ENCODE measurements at places on chromosomes 11 and 22.
A peak's percentile ranks its signal among the peaks of the same experiment; 100 is the strongest.

GRCh38 chr11:1388763-1389102 lies 1.0 kb upstream of the BRSK2 start:
- peak; percentile 16 for DNase-seq

- peak; percentile 71 for DNase-seq
Measured at GRCh38 chr11:28963187-28963586, 855.0 kb downstream of the METTL15 start.

DNA sequence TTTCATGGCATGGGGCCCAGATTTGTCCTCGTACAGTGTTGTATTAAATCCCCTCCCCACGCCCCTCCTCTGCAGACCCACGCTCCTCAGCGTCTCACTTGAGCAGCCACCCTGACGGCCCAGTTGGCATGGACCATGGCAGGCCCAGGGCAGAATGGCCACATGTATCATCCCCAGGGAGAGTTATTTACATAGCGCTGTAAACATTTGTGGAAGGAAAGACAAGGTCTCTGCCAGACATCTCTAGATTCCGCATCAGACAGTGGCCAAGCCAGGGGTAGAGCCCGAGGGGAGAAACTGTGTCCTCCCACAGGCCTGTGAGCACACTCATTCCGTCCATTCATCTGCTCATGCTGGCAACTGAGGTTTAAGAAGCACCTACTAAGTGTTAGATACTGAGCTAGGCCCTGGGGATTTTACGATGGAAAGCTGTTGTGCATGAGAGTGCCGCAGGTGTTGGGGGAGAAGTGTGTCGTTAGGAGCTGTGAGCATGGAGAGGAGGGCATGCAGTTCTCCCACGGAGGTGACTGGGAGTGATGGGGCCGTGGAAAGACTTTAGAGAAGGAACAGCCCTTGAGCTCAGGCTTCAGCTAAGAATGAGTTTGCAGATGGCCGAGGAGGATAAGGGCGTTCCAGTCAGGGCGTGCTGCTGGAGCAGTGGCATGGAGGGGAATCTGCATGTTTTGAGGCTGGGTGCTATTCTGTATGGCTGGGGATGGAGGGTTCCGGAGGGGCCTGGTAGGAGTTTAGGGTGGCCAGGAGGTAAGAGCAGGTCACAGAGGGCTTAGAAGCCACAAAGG lies 94.9 kb downstream of the GRIK4 start:
- no peak for DNase-seq

- peak; percentile 51 for DNase-seq
Measured at GRCh38 chr11:93907901-93908300, 57.5 kb upstream of the VSTM5 start.

DNA sequence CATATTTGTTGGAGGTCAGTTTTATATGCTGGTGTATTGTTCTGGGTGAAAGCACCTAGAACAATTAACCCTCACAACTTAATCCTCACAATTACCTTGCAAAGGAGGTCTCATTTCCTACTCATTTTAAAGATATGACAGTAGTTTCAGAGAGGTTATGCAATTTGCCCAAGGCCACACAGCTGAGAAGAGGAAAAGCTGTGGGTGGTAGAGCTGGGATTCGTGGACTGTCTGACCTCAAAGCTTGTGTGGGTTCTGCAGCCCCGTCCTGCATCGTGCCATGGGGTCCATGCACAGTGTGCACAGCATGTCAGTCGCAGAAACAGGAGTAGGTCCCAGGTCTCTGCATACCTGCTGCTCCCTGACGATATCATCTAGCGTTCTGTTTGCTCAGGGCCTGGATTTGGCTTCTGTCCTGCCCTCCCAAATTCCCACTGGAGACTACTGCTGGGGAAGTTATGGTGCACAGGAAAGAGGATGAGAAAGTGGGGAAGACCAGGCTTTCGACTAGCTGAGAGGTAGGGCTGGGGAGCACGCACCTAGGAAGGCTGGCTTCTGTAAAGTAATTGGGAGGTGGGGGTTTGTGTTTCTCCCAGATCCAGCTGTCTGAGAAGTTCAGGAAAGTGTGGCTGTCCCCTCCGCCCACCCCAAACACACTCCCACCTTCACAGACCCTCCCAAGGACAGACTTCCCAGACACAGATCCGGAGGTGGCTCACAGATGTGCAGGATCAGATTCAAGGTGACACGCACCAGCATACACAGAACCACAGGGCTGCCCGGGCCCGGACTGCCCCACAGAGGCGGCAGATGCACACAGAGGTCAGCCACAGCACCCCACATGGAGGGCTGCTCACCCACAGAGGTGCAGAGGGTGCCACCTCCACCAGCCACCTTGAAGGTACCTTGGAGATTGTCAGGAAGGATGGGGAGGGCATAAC lies 2.0 kb downstream of the BACE1 start:
- no peak for DNase-seq

DNA sequence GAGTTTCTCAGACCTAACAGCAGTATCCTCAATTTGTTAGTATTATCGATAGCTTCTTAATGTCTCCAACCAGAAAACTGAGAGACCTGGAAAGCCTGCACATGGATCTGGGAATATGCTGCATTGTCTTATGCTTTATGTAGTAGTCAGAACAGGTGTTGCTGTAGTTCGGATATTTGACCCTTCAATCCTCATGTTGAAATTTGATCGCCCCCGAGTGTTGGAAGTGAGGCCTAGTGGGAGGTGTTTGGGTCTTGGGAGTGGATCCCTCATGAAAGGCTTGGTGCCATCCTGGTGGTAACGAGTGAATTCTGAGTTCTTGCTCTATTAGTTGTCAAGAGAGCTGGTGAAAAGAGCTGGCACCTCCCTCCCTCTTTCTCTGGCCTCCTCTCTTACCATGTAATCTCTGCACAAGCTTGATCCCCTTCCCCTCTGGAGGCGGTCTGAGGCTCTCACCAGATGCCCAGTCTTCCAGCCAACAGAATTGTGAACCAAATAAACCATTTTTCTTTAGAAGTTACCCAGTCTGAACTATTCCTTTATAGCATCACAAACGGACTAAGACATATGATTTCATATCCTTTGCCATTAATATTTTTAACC lies 227.1 kb downstream of the DDX10 start:
- DNase-seq, result no peak

- no peak for DNase-seq
Measured at GRCh38 chr22:27450448-27450847, 351.1 kb downstream of the MN1 start.

DNA sequence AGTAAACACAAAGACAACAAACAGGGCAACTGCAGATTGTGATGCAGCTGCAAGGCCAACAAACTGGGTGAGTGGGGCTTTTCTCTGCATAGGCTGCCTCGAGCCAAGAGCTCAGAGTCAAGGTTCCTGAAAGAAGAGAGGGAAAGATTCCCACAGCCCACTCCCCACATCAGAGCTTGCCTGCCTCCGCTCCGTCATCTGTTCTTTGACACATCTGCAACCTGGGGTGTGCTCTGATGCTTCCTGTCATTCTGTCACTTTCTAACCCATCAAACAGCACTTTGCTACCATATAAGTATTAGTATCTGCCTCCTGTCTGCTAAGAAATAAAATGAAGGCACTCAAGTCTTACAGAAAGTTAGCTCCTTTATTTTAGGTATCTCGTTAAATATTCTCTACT lies 46.9 kb downstream of the C22orf31 start:
- DNase-seq, result no peak

DNA sequence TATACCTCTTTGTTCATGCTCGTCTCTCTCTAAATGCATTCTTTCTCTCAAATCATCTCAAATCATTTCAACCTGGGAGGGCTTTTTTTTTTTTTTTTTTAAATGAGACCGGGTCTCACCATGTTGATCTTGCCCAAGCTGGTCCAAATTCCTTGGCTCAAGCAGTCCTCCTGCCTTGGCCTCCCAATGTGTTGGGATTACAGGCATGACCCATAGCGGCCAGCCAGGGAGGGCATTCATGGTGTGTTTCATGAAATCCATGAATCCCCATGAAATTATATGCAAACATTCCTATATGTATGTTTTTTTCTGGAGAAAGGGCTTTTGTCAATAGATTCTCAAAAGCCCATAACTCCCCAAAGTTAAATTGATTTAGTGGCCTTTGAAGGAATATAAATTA lies 26.2 kb downstream of the ATG13 start:
- no peak for DNase-seq

DNA sequence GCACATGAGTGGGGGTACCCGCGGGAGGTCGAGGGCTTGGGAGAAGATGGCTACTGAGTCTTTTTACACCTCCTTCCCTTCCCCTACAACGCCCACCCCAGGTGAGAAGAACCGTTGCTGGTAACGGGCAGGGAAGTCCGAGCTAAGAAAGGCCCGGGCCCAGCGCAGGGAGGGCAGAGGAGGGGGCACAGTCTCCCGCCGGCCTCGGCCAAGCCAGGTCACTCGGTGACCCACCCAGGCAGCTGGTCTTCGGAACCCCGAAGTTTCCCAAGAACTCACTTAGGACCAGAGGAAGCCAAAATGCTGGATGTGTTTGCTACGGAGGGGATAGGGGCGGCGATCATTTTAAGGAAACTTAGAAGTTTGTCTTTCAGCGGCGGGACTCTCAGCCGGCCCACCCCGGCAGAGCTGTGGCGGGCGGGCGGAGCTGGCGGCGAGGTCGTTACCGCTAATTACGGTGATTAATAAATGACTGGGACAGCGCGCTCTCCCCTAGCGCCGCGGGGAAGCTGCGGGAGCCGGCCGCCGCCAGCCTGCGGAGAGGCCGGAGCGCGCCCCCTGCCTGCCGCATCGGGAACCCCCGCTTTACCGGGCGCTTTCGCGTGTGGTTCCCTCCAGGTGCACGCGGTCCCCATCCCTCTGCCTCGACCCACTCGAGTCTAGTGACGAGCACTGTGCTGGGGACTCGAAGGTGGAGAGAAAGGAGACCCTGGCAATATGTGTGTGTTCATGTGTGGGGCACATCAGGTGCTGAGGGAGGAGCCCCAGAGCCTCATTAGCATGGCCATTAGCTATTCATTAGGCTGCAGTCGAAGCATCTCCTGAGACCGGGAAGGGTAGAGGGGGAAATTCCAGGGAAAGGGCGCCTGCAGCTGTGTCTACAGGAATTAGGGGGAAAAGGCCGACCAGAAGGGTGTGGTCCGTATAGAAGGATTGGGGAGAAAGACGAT lies 945 bp downstream of the ROBO3 start:
- DNase-seq, result peak; percentile 23

DNA sequence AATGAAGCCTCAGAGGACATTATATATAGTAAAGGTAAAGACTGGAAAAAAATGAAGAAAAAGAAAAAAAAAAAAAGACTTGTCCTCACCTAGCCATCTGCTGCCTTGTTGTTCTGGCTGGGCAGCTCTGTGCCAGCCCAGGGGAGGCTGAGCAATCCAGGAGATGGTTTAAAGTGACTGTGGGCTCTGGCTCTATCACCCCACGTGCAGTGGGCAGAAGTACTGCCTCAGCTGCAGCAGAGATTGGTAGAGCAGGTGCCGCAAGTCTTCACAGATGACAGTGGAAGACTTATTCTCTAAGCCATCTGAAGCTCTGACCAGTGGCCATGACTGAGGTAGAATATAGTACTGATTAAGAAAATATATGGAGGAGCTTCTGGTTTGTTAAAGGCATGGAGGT lies 62.2 kb downstream of the SGSM3 start:
- no peak for DNase-seq

GRCh38 chr11:123653827-123654565 lies 428 bp downstream of the SCN3B start:
- DNase-seq, result peak; percentile 42

- DNase-seq, result no peak
Measured at GRCh38 chr11:110966131-110966530, 253.9 kb upstream of the ARHGAP20 start.

DNA sequence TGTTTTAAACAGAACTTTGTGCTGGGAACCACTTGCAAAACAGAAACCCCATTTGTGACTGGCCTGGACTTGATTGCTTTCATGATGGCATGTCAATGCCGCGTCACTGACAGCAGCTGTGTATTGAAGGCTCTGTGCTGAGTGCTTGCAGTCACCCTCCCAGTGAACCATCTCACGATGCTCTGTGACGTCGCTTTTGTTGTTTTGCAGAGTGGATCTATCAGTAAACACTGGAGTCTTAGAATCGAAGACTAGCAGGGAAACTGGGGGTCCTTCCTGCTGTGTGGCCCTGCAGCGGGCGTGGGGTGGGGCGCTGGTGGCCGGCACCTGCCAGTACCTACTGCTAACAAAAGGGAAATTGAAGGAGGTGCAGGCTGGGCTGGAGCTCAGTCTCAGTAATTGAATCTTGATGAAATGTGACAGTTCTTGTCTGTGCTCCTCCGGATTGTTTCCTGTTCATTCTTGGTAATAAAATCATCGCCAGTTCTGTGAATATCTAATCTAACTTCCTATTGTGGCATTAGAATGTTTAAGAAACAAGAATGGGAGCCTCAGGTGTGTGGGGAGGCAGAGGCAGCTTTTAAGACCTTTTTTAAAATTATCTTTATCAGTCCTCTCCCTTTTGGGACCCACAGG lies 50.5 kb upstream of the PARVG start:
- peak; percentile 12 for DNase-seq

GRCh38 chr11:64834723-64835615 lies 9.5 kb downstream of the CDC42BPG start:
- no peak for DNase-seq

- DNase-seq, result no peak
Measured at GRCh38 chr11:66889960-66890359, 33.1 kb downstream of the LRFN4 start.
